ENCODE measurements at places on chromosomes 13 and 19.

GRCh38 chr19:34150558-34150957 is 21.7 kb upstream of the LSM14A start:
- DNase-seq = no peak

DNA sequence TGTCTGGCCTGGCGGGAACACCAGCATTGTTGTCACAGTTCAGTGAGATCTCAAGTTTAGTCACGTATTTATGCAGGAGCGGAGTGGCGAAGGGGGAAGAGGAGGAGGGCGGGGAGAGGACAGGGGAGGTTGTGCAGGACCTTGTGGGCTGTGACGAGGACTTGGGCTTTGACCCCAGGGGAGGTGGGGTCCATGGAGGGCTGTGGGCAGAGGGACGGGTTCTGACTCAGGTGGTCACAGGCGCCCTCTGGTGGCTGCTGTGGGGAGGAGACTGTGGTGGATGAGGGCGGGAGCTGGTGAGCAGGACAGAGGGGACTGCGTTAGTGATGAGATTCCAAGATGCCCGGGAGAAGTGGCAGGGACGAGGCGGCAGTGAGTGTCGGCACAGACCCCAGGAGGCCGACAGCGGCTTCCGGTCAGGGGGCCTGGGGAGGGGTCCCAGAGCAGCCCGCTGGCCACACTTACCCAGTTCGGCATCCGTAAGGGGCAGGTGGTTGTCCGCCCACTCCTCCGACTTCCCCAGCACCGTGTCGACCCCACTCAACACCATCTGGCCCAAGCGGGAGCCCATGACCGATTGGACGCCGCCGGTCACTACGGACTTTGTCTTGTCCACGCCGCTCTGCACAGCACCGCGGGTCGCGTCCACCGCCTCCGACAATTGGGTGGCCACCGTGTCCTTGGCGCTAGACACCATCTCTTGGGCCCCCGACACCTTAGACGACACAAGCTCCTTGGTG is 15.7 kb downstream of the PLIN3 start:
- DNase-seq = peak; percentile 69

- DNase-seq = no peak
Measured at GRCh38 chr19:5045029-5045428, 76.1 kb downstream of the KDM4B start.

DNA sequence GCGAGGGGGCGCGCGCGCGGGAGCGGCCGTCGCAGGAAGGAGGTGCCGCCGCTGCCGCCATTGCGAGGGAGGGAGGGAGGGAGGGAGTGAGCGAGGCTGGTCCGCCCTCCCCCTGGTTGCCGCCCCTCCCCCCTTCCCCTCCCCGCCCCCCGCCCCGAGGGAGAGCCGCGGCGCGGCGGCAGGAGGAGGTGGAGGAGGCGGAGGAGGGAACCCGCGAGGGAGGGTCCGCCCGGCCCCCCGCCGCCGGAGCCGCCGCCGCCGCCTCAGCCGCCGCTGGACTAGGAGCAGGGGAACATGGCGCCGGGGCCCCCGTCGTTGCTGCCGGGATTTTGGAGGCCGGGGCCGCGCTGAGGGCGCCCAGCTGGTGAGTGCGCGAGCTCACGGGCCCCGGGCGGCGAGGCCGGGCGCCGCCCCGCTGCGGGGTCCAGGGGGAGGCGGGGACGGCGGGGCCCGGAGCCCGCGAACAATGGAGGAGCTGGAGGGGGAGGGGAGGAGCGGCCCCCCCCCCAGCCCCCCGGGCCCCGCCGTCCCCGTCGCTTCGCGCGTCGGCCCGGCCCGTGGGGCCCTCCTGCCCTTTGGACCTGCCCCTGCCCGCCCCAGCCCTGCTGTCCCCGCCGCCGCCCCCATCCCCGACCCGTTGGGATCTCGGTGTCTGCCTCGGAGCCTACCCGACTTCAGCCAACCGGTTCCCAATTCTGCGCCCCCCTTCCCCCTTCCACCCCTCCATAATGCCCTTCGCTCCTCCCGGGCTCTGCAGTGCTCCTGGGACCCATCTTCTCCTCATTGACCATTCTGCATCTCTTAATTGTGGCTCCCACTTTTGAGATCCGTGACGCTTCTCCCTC is at the start of gene ARHGAP35:
Gene ARHGAP35 (plus strand): TSS at position 152 of the 845 bp plus-strand sequence. CDS start 57,679 bp downstream, outside the sequence.
- no peak for DNase-seq

DNA sequence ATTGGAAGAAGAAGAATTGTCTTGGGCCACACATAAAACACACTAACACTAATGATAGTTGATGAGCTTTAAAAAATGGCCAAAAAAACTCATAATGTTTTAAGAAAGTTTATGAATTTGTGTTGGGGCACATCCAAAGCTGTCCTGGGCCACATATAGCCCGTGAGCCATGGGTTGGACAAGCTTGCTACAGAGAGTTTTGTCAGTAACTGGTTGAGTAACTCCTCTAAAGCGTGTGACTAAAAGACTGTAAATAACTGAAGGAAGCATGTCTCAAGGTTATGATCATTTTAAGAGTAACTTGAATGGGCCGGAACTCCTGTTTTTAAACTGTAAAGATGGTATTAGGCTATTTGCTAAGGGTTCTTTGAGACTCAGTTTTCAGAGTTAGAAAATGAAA is 118.0 kb downstream of the KL start:
- DNase-seq = no peak

- DNase-seq = no peak
Measured at GRCh38 chr13:77033717-77034302, 6.9 kb upstream of the FBXL3 start.

GRCh38 chr19:7505682-7506384 is 10.1 kb upstream of the ZNF358 start:
- DNase-seq = no peak

- no peak for DNase-seq
Measured at GRCh38 chr13:110965038-110965754, 50.3 kb upstream of the ANKRD10 start.

- no peak for DNase-seq
Measured at GRCh38 chr19:42111384-42111783, 20.9 kb downstream of the POU2F2 start.

GRCh38 chr19:541699-542098 is 2.2 kb upstream of the GZMM start:
- no peak for DNase-seq

DNA sequence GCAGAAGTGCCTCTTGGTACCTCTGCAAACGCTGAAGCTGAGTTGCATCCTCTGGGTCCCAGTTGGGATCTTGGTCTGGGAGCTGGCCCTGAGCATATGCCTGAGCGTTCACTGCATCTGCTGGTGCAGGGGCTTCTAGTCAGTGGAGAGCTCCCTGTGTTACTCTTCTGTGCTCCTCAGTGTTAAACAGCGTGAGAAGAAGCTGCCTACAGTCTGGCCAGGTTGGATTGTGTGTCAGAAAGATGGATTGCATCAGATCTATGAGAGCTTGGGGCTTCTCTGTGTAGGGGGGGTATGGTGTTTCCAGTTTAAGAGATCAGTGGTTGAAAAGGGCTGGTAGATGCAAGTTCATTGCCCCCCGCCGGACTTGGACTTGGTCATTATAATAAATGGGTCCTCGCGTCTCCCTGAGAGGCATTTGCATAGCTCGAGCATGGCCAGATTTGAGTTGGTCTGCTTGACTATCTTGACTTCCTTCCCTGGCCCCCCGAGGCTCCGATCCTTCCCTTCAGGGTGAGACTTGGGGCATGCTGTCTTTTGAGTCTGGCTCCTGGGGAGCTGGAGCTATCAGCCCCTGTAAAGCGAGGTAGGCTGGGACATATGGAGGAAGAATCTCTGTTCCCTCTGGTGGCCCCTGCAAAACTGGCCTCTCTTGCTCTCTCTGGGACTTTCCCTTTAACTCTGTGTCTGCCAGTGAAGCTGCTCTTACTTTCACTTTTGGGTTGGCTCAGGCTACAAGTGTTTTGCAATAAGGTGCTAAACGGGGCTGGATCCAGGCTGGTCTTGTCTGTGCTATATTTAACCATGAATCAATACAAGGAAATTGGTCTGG is 52.9 kb downstream of the OR10H4 start:
- peak; percentile 8 for DNase-seq

- peak; percentile 82 for DNase-seq
Measured at GRCh38 chr19:7488736-7489353, at the start of gene PEX11G. PEX11G (minus strand) TSS chr19:7489035; CDS start chr19:7489010, 25 bp downstream.

- DNase-seq = no peak
Measured at GRCh38 chr13:96417939-96418685, 328.2 kb downstream of the HS6ST3 start.

DNA sequence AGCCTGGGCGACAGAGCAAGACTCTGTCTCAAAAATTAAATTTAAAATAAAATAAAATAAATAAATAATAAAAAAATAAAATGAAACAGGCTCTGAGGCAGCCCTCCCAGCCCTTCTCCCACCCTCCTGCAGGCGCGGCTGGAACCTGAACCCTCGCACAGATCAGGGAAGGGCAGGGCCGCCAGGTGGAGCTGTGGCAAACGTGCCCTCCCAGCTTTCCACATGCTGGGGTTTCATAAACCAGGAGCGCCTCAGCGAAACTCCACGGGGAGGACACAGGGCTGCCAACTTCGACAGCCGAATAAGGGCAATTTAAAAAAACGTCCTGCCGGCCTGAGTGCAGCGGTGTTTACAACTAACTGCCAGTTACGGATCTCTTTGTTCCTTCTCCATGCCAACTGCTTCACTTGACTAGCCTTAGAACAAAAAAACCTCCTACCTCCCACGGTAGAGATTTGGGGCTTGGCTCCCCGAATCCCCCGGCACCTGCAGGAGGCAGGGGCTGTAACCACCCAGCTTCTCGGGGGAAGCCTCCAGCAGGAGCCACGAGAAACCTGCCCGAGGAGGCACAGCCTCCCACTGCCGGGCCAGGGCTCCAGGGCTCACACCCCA is 15.9 kb downstream of the ZNF787 start:
- DNase-seq = no peak

DNA sequence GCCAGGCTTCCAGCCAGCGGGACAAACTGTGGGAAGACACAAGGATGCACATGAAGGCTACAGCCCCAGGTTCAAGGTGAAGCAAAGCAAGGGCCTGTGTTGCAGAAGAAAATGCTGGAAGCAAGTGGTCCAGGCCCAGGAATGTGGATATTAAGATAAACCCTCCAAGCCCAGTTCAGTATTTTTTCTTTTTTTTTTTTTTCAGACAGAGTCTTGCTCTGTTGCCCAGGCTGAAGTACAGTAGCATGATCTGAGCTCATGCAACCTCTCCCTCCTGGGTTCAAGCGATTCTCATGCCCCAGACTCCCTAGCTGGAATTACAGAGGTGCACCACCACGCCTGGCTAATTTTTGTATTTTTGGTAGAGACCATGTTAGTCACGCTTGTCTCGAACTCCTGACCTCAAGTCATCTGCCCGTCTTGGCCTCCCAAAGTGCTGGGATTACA is 4.4 kb downstream of the PRDX2 start:
- DNase-seq = no peak

- DNase-seq = no peak
Measured at GRCh38 chr19:1856698-1857603, 6.4 kb downstream of the KLF16 start.

- DNase-seq = no peak
Measured at GRCh38 chr13:84358601-84359000, 476.3 kb upstream of the SLITRK1 start.

- no peak for DNase-seq
Measured at GRCh38 chr19:14786421-14786851, 8.1 kb upstream of the ADGRE2 start.

DNA sequence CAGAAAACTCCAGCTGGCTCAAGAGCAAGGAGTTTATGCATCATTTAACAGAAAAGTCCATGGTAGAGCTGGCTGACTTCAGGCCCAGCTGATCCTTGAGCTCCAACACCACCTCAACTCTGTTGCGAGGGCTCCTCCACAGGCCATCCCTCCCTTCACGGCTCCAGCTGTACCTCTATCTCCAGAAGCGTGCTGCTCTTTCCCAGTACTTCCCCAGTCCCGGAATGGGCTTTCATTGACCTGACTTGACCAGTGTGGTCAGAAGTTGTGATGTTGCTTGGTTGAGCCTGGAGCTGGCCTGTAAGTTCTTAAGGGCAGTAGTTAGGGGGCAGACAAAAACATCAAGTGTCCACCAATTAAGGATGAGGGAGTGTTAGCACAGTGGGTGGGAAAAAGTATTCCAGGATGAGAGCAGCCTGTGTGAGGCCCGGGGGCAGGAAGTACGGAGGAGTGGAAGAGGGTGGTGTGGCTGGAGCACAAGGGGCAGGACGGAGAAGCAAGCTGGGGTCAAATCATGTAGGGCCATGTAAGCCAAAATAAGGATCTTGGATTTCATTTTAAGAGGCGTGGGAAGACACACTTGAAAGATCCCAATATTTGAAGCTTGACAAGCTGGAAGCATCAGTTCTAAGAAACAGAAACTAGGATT is 24.0 kb downstream of the SKA3 start:
- DNase-seq = no peak

- no peak for DNase-seq
Measured at GRCh38 chr13:112055036-112055914, 11.7 kb upstream of the SOX1 start.

GRCh38 chr19:42280815-42281145 is 11.7 kb downstream of the CIC start:
- no peak for DNase-seq

- no peak for DNase-seq
Measured at GRCh38 chr19:44904426-44904994, 1.1 kb upstream of the APOE start.

GRCh38 chr19:7196763-7197118 is 97.5 kb downstream of the INSR start:
- DNase-seq = no peak

DNA sequence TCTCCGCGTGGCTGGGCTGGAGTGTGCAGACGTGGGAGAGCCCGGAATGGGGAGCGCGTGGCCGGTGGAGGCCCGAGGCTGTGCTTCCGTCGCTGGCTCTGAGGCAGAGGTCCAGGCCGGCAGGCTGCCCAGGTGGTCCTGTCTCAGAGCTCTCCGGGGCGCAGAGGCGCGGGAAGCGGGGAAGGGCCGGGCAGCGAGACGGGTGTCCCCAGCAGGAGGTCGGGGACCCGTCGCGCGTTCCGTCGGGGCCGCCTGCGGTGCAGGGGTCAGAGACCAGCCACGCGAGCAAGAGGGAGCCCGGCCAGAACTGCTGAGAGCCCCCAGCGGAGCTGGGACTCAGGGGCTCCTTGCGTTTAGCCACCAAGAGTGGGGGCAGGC is 1.3 kb upstream of the C1QTNF9 start:
- no peak for DNase-seq

- DNase-seq = no peak
Measured at GRCh38 chr13:60924856-60925255, 490.8 kb downstream of the PCDH20 start.

DNA sequence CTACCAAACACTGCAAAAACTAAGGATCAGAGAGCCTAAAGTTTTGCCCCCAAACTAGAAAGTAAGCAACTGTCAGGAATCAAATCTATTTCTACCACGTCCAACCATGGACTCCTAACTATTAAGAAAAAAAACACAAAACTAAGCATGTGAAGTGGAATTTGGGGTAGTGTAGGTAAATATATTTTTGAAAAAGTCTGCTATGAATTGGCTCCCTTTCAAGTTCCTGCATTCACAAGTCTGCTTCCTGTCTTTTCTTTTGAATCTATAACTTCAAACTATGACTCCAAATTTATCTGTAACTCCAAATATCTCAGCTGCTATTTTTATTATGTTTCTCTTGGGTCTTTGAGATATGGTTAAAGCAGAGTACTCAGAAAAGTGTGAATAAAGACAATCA is 47.0 kb downstream of the PCDH9 start:
- DNase-seq = no peak

- no peak for DNase-seq
Measured at GRCh38 chr13:46555722-46556417, 2.9 kb downstream of the LRCH1 start.

- no peak for DNase-seq
Measured at GRCh38 chr13:53778937-53779336, 750.3 kb downstream of the OLFM4 start.
